ENCODE measurements at places on chromosomes 7 and 10.

DNA sequence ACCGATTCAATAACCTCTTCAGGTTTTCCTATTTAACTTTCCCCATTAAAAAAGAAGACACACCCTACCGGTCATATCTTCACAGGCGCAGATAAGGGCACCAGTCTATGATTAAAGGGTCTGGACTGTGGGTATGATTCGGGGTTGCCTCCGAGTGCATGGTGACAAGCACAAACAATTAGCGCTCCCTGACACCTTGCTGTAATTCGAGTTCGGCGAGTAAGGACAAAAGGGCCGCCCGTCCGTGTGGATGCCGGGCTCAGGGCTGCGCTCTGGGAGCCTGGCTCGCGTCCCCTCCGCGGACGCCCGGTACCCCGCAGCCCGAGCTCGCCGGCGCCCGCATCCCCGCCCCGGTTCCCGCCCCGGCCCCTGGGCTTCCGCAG lies 111.9 kb upstream of the RHEB start:
- no peak for DNase-seq

GRCh38 chr10:89857431-89858042 lies 156.1 kb downstream of the KIF20B start:
- DNase-seq = no peak

- no peak for DNase-seq
These were observed 109.2 kb downstream of the PTPN20 start for GRCh38 chr10:47020471-47020870.

DNA sequence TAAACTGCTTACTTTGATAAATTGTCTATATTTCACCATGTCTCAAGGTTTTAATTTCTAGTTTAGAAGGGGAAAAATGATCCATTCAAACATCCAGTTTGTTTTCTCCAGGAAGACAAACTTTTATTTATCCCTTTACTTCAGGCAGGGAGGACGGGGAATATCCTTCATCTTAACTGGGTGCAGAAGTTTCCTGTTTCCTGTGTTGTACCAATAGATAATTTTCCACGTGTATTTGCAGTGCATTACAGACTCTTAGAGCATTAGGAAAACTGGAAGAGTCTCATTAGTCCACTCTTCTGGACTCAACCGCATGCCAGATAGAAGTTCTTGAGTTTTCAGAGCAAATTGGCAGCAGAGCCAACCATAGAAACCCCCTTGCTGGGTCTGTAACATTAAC lies 39.4 kb upstream of the PIP4K2A start:
- DNase-seq = no peak

DNA sequence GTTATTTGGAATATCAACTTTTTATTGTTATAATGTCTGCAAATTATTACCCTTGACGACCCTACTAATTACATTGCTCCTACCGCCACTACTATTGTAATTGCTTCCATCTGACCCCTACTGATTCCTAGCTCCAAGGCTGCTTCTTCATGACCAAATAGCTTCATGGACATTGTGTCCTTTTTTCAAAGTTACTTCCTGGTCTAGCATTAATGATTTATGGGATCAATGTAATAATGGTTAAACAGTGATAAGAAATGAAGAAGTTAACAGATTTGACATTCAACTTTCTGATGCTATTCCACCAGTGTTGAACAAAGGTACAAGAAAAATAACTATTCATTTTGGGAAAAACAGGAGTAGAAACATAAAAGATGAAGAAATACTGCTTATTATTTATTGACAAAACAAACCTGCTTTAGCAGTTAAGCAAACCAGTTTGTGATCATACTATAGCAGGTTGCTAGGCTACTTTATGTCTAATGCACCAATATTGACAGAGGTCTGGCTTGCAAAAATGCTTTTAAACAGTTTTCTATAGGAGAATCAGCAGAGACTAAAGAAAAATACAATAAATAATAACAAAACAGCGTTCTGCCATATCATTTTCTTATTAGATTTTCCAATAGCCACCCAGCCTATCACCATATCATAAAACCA lies 125.8 kb downstream of the PCLO start:
- no peak for DNase-seq

- no peak for DNase-seq
These were observed 27.3 kb downstream of the ADAP1 start for GRCh38 chr7:927031-927671.

- no peak for DNase-seq
These were observed 595.6 kb upstream of the NRP1 start for GRCh38 chr10:33930079-33930478.

DNA sequence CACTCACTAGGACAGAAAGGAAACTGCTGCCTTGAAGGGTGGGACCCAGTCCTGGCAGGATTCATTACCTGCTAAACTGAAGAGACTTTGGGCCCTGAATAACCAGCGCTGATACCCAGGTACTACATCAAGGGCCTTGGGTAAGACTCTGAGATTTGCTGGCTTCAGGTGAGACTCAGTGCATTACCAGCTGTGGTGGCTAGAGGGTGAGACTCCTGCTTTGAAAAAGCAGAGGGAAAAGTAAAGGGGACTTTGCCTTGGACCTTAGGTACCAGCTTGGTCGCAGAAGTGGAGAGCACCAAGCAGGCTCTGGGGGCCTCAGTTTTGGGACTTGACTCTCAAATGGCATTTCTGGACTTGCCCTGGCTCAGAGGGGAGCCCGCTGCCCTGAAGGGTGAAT lies 673.3 kb downstream of the NXPH1 start:
- no peak for DNase-seq

GRCh38 chr10:47408606-47409005 lies 24.5 kb upstream of the ZNF488 start:
- no peak for DNase-seq

DNA sequence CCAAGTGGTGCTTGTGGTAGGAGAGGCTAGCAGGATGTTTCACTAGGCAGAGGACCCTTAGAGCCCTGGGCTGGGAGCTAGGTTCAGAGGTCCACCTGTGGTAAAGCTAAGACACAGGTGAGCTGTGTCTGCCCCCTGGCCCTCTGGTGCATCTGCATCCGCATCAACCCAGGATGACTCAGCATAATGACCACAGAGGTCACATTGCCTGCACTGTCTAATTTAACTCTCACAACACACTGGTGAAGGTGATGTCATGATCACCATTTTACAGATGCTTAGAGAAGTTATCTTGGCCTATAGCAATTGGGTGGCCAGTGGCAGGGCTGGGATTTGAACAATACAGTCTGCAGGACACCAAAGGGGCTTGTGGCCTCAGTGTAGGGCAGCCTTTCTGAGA lies 33.1 kb downstream of the HABP2 start:
- no peak for DNase-seq

GRCh38 chr10:100982916-100983830 lies 4.1 kb downstream of the MRPL43 start:
- DNase-seq = no peak

- DNase-seq = no peak
These were observed 66.3 kb upstream of the LRGUK start for GRCh38 chr7:134060874-134061273.

DNA sequence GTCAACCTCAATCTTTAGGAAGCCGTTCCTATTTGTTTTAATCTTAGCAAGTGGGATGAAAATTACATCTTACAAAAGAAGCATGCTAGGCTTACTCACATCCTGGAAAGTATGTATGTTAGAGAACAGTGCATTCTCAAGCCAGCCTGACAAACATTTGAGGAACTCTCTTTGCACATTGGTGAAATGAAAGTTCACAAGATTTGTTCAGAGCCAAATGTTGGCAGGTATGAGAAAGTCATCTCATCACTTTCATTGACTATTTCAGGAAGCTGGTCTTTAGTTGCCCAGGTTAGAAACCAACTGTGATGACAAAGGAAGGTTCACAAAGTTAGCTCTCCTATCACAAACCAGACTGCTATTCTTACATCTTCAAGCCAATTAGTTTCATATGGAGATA lies 57.1 kb downstream of the ABCB1 start:
- DNase-seq = no peak

GRCh38 chr10:123581656-123582055 lies 84.5 kb upstream of the GPR26 start:
- no peak for DNase-seq

- no peak for DNase-seq
These were observed 43.0 kb upstream of the RELN start for GRCh38 chr7:104032486-104032885.

DNA sequence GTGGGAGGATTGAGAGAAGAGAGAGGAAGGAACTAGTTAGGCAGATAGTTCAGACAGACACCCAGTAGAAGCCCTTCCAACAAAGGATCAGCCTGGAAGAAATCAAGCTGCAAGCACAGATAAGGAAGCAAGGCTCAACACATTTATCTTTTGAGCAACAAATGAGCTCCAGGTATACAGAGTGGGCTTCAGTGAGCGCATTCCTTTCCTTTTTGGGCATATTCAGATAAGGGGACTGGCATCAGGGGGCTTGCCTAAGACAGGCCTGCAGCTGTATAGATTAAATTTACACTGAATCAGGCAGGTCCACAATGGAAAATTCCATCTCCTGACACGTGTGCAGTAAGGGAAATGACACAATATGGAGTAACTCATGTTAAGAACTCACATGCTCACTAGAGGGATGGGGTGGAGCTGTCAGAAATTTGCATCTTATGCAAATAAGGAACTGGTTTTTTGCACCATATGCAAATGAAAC lies 147.2 kb downstream of the AKR1D1 start:
- no peak for DNase-seq

GRCh38 chr10:92126100-92126650 lies 164.7 kb downstream of the CPEB3 start:
- DNase-seq = no peak

- no peak for DNase-seq
These were observed at the start of gene TNS3 for GRCh38 chr7:47581804-47582763. TSS of gene TNS3 (minus strand) at chr7:47582111. CDS start at chr7:47439636, 142,475 bp downstream.

DNA sequence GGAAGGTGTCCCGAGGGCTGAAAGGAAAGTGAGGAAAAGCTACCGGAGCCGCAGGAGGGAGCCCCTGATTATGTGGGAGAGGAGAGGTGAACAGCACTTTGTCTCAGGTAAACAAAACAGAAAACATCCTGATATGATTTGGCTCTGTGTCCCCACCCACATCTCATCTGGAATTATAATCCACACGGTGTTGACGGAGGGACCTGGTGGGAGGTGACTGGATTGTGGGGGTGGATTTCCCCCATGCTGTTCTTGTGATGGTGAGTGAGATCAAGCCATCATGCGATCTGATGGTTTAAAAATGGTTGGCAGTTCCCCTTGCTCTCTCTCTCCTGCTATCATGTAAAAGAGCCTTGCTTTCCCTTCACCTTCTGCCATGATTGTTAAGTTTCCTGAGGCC lies 3.0 kb downstream of the POLD2 start:
- no peak for DNase-seq

DNA sequence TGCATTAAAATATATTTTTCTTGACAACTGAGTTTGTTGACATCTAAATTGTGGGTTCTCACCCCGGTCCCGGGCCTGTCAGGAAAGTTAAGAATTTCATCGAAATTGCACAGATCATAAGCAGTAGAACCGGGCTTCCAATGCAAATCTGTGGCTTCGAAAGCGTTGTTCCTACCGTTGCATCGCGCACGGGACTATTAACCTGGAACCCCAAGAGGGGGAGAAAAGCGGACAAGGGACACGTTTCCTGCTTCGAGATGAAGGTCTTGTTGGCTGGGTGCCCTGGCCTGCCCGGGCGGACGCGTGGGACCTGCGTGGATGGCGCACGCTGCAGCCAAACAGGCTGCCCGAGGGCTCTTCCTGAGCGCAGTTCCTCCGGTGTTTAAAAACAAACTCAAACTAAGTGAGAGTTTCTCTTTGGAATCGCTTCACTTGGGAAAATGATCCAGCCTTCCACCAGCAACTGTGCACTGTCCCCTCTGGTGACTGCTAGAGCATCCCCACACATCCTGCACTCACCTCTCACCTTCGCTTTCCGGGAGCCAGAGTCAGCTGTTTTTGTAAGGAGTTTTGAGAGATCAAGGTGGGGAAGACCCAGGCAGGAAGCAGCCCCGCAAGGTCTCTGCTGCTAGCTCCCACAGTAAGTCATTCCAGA lies 5.1 kb upstream of the TBX20 start:
- DNase-seq = no peak

DNA sequence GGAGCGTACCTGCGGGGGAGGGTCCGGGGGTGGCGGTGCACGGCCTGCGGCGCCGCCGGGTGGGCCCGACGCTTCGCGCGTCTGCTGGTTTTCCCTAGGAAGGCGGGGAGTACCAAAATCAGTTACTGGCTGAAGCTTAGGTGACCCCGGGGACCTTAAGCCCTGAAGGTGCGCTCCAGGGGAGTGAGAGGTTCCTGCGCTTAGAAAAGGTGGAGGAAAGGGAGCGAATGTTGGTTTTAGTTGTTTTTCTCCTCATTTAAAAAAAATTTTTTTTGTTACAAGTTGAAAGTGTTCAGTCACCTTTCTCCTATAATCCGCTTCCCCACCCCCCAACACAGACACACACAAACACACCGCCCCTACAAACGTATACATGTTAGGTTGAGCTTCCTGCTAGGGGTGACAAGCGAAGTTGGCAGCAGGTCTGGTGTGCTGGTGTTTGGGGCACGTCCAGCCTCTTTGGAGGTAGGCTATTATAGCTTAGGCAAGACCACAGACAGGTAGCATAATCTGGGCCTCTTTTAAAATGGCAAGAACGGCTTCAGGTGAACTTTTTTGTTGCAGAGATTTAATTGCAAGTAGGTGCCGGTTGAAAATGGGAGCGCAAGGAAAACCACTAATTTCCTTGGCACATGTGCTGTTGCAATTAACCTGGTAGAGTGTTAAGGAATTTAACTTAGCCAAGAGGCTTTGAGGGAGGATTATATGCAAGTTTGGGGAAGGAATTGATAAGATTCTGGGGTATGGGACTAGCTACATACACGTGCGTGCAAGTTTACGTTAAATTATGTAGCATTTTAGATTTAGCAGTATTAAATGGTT lies 945 bp downstream of the ADD3 start:
- DNase-seq = no peak

GRCh38 chr7:74498996-74499834 lies 45.5 kb downstream of the GTF2IRD1 start:
- no peak for DNase-seq

- peak; percentile 23 for DNase-seq
These were observed 85.2 kb upstream of the DNAAF5 start for GRCh38 chr7:641269-641671.

- no peak for DNase-seq
These were observed 259.5 kb upstream of the HGF start for GRCh38 chr7:82029236-82029913.

DNA sequence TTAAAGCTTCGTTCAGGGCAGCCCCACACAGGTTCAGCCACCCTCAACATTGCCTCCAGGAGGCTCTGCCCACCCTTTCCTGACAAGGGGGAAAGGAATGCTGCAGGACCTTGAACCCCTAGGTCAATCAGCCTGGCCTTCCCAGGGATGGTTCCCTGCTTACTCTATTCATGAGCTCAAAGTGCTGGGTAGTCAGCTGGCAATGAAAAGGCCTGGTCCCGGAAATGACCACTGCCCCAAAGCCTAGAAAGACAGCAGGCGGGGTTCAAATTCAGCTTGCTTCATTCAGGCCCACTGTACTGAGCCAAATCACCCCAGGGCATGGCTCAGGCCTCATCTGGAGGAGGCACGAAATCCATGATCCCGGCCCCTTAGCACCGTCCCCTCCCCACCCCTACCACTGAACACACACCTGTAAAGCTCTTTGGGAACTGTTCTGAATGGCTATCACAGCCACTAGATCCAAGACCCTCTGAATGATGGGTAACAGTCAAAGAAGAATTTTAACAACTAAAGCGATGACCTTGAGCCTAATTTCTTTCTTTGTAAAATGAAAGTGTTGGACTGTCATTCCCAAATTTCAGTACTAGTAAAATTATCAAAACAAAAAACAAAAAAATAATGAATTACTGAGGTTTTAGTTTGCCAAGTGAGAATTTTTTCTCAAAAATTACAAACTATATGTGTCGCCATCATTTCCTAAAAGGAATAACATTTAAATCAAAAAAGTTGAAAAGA lies 1.0 kb downstream of the URGCP start:
- no peak for DNase-seq

- DNase-seq = no peak
These were observed 255.8 kb downstream of the TWIST1 start for GRCh38 chr7:18861514-18862118.

Measured in iPS DF 19.7 (cell line).